ENCODE measurements at places on chromosomes 2 and 18.
A peak's percentile ranks its signal among the peaks of the same experiment; 100 is the strongest.

DNA sequence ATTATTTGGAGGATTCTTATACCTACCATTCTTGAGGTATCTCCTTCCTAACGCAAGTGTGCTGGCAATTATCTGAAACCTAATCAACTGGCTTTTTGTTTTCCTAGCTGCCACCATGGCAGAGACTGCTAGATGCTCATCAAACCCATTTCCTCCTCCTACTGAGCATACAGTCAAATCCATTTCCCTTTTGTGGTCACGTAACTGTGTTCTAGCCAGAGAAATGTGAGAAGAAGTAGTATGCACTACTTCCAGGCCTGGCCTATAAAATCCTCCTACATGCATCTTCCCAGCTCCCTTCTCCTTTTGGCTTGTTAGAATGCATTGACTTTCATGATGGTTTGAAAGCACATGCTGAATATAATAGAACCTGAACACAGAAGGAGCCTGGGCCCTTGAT lies 494.1 kb upstream of the MEIS1 start:
- DNase-seq, result no peak

GRCh38 chr2:60987041-60987440 lies 30.5 kb upstream of the PEX13 start:
- no peak for DNase-seq

- no peak for DNase-seq
These were observed 1383.7 kb downstream of the LRP1B start for GRCh38 chr2:140747090-140747489.

- no peak for DNase-seq
These were observed 1349.8 kb downstream of the SUCLG1 start for GRCh38 chr2:83109284-83109683.

- DNase-seq, result no peak
These were observed 590.5 kb upstream of the SLC8A1 start for GRCh38 chr2:41042343-41042742.

DNA sequence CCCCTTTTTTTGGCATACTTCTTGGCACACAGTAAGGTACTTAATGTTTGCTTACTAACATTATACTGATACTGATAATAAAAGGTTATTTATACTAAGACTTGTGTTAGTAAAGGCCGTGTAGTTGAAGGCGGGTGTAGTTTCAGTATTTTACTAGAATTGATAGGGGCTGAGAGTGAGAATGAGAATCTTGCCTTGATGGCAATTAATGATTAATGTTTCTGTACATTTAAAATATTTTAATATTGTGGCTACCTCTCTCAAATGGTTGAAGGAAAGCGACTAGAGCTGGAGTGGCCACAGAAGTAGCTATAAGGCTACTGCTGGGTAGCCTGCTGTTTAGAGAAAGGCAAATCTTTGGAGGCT lies 29.3 kb downstream of the PELI1 start:
- no peak for DNase-seq

DNA sequence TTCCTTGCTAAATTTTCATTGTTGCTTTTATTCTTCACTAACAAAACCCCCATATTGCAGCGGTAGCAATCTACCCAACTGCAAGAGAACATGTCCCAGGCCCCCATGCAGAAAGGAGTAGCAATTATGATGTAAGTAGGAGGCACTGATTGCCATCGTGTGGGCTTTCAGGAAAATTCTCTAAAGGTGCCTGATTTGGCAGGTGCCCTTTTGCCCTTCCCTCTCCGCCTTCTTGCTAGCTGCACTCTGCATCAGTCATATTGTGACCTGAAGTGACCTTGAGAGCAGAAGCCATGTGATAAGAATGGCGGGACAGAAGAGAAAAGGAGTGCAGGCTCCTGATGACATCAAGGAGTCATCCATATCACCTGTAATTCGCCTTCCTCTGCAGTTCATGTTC lies 112.1 kb downstream of the NCKAP5 start:
- no peak for DNase-seq

- no peak for DNase-seq
These were observed 12.7 kb downstream of the DGUOK start for GRCh38 chr2:73939419-73939818.

GRCh38 chr2:121090088-121090715 lies 194.8 kb downstream of the TFCP2L1 start:
- DNase-seq, result no peak

DNA sequence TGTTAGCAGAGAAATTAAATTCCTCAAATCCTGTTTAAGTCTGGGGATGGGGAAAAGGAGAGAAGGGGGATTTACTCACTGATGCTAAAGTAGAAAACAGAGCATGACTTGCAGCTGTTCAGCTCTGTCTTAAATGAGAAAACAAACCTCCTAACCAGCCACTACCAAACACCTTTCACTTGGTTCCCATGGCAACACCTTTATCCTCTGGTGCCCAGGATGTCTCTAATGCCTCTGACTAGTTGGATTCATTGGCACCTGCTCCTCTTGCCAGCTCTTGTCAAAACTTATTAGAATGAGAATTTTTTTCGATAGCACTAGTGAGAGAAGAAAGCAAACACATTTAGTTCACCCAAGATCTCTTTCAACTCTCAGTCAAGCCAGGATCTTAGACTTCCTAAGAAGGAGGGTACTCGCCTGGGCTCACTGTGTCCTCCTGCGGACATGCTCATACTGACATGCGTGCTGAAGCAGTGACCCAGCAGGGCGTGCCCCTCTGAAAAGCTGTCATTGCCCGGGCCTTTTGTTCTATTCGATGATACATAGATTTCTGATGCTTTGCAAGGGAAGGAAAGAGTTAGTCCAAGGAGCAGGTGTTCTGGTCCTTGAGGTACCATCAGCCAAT lies 656.0 kb upstream of the CELF4 start:
- DNase-seq, result no peak

GRCh38 chr2:102789349-102790090 lies 27.7 kb downstream of the TMEM182 start:
- DNase-seq, result no peak

- no peak for DNase-seq
These were observed 180.8 kb downstream of the WDR7 start for GRCh38 chr18:56831988-56832387.

DNA sequence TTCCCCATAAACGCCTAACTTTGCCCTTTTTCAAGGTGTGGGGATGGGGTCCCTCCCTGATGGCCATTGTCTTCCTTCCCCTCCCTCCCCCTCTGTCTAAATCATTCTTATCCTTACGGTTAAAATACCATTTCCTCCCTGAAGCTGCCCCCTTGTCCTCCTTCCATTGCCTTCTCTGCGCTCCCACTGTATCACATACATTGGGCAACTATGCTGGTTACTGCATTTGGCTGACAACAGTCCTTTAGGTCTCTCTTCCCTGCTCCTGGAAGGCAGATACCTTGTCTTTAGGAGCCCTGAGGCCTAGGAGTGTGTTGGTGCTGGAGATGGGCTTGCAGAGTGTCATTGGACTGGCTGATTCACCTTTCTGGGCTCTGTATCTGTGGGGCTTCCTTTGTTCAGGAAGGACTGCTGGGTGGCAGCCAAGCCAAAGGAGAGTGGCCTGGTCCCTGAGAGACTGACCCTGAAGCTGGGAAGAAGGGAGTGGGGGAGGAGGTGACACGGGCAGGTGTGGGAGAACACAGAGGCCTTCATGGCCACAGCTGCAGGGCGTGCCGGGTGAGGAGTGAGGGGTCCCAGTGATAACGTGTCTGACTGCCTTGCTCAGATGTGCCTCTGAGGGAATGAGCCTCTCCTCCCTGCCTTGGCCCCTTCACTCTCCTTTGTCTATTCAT lies 2.2 kb downstream of the WNT6 start:
- DNase-seq, result no peak

GRCh38 chr2:229689307-229689839 lies 25.0 kb downstream of the DNER start:
- no peak for DNase-seq

DNA sequence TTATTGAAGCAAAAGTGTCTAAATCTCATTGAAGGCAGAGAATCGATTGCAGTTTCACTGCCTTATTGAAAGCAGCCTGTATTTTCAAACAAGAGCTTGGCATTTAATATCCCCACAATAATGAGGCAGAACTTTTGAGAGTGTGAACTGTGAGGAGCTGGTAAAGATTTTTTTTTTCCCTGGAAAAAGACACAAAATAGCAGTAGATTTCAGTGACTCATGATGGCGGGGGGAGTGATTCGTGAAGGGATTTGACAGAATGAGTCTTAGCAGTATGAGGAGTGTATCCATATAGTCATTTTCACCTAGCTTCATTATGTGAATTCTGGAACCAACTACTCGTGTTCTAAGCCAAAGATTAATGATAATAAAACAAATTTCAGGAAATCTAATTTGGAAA lies 242.9 kb downstream of the ARL6IP6 start:
- DNase-seq, result no peak

DNA sequence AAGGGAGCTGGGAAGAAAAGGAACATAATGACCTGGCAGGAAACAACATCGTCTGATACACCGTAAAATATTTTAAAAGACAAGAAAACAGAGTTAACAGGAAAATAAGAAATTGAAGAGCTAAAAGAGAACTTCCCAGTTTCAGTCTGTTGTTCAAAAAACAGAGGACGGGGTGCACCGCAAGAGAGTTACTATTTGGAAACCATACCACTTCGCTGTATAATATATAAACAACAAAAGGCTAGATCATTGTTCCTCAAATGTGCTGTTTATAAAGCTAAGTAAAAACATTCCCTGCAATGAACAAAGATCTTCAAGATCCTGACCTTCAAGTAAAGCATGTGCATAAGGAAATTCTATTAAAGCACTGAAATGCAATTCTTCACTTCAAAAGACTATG lies 2.1 kb downstream of the PPP3R1 start:
- no peak for DNase-seq

DNA sequence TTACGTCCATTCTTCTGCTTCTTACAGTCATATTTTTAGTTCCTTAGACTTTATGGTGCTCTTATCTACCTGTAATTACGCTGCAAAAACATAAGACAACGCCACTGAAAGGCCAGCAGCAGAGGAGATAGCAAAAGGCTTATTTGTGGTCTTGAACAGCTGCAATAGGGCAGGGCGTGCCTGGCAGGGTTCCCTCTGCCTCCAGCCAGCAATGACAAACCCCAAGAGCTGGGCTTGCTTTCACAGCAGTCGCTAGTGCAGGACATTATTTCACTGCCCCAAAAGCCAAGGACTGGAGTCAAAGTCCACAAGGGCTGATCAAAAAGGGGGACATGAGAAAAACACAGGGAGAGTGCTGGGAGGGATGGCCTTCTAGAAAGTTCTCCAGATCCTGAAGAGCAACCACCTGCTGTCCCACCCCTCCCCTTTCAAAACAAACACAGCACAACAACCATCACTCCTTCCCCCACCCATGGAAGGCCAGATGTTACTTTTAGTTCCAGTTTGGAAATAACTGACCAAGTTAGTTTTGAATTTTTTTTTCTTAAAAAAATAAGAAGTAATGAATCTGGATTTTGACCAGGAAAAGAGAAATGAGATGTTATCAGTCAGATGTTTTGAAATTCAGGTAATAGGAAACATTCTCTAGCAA lies 127.8 kb downstream of the RBMS1 start:
- DNase-seq, result peak; percentile 42

DNA sequence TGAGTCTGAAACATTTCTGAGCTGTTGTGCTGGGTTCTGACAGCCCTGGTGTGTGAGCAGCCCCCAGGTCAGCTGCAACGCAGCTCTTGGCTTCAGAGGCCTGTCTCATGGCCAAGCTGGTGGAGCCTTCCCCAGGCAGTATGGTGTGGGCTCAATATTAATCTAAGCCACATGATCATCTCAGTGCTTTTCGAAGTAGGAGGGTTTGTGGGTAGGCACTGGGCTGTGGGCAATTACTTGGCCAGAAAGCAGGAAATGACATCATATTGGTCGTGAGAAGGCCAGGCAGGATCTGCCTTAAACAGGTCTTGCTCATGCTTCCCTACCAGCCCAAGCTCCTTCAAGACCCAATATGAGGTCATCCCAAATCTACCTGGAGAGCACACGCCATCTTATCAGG lies 26.9 kb downstream of the LOXHD1 start:
- DNase-seq, result no peak

DNA sequence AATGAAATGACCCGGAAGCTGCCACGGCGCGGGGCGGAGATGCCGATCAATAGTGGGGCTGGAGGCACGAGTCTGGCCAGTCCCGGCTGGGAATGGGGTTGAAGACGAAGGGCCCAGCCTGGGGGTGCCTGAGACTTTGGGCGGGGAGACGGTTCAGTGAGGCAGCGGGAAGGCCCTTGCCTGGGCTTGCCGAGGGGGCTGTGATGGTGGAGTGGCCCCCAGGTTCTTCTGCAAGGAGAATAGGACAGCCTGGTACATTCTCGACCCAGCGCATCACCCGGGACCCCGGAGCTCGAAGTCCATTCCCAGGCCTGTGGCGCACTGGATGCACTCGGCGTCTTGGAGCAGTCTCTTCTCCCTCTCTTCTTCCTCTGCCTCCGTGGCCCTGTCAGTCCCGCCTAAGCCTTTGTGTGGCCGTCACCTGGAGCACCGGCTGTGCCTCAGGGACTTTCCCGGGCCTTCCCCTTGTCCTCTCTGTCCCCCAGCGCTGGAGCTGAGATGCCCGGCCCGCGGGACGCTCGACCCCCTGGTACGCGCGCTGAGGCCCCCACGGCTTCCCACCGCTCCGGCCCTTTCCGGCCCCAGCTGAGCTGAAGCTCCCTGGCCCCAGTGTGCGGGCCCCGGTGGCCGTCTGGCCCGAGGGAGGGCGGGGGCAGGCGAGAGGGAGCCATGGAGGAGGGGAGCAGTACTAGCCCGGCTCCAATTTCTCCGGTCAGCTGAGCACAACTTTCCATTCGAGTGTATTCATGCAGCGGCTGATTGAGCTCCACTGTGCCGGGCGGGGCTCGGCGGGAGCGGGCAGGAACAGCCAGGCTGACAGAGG lies 8.0 kb downstream of the SIX3 start:
- no peak for DNase-seq

DNA sequence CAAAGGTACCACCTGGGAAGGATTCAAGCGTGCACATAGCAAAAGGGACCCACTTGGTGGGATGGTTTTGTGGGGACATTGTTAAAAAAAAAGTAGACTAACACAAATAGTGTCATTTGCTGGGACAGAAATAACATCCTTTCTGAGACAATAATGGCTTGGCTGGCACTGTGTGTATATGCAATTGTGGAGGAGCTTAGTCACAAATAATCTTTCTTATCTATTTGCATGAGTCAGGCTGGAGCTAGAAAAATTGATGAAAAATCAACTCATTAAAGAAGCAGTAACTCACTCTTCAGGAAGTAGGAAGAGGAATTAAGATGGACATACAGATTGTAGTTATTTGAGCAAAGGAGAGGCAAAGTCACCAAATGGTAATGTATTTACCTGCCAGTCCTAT lies 29.5 kb upstream of the ITGB6 start:
- DNase-seq, result no peak

- DNase-seq, result no peak
These were observed 121.4 kb upstream of the COL3A1 start for GRCh38 chr2:188852772-188853171.

DNA sequence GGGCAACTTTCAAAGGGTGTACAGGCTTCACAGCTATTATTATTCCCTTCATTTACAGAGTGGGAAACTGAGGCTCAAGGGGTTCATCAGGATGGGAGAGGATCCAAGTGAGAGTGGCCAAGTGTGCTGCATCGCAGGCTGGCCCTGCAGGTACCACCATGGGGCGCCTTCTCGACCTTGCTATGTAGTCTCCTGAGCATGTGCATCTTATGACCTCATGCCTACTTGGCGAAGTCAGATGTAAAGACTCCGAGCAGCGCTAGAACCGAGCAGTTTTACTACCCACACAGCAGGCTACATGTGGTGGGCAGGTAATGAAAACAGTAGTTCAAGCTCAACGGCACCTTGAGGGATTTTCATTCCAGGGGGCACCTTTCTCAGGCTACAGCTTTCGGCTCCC lies 42.0 kb downstream of the TFCP2L1 start:
- DNase-seq, result no peak

- no peak for DNase-seq
These were observed 16.5 kb upstream of the ME2 start for GRCh38 chr18:50862401-50862800.
